ENCODE measurements at places on chromosomes 7 and 10.

DNA sequence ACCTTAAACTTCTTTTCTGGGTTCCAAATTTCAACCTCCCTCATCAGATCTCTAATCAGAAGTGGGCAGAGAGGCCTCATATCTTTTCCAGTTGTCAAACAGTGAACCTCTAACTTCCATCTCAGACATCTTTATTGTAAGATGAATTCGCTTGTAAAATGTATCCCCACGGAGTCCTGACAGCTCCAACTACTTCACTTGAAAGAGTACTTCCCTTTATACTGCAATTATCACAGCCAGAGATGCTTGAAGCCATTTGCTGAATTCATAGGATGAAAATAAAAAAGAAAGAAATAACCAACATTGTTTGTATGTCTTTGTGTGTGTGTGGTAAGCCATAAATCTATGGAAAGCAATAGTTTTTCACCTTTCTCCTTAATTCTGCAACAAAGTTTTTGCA, 175.2 kb downstream of the GRM3 start:
- no peak for DNase-seq

GRCh38 chr7:141991140-141991539, 4.5 kb upstream of the MGAM start:
- no peak for DNase-seq

DNA sequence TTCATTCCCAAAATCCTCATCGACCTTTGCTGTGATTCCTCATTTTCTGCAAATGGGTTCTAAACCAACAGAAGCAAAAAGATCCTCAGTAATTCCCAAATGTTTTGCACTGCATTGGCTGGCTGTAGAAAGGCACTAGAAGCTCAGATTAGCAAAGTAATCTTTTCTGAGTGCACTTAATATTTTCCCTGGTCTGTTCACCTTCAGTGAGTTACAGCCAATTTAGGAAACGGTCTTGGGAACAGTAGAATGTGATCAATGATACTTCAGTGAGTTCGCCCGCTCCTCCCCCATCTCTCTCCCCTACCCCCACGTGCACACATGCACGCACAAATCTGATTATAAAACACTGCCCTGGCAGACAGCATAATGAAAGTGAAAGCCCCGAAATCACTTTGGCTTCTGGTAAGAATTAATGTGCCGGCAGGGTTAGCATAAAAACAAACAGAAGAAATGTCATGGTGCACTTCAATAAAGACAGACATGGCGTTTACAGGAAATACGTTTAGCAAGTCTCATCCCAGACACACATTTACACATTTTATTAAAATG, 201.3 kb upstream of the CDCA7L start:
- no peak for DNase-seq

GRCh38 chr7:65230231-65230630, 143.4 kb upstream of the ZNF92 start:
- no peak for DNase-seq

GRCh38 chr7:47446871-47447466, 134.9 kb downstream of the TNS3 start:
- DNase-seq, result no peak

DNA sequence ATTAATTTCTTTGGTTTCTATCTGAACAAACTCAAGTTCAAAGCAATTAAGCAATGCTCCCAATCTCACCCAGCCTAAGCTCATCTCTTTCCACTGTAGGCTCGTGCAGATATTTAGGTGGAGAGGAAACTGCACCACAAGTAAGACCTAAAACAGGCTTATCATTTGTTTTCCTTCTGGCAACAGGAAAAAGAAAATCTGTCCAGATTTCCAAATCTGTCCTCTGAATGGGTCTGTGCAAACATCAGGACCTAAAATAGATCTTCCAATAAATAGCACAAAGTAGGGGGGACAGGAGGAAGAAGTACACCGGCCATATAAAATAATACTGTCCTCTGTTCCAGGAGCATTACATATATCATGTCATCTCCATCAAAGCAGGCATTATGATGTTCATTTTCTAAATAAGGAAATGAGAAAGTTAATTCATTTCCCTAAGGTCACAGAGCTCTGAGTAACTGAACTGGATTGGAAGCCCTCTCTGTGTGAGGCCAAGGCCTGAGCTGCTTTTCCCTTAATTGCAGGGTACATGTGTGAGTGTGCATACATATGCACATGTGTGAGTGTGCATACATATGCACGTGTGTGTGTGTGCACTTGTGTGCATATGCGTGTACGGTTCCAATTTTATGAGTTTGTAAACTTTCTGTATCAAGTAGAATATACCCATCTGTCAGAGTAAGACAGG, 92.8 kb upstream of the PARD3 start:
- DNase-seq, result no peak

- DNase-seq, result no peak
Observed at GRCh38 chr10:84005403-84005802, 133.9 kb upstream of the GHITM start.

Data from MCF 10A (cell line).